ENCODE measurements at places on chromosomes 7 and 10.

DNA sequence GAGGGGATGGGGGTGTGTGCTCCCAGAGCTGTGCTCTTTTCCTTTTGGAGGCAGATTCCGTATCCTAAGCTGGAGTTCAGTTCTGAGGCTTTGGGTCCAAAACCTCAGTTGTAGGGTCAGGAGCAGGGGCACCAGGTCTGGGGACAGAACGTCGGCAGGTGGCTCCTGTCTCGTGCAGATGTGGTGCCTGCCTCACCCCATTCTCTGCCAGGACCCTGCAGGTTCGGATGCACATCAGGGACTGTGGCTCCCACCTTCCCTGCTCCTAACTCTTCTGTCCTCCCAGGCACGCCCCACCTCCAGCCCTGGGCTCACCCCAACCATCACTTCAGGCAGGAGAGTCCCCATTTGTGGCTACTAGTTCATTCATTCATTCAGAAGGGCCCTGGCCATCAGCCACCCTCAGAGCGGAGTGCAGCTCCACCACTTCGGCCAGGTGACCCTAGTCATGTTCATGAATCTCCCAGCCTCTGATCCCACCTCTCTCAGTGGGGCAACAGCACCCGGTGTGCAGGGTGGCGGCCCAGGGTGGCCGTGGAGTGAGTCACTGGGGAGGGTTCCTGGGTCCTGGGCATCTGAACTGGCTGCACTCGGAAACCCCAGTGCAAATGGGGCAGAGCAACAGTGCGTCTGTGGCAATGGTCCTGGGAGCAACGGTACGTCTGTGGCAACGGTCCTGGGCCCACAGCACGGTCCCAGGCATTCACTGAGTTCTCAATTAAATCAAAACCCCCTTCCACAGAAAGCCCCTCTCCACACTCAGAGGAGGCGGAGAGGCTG is 100.8 kb upstream of the FAM20C start:
- no peak for DNase-seq

- no peak for DNase-seq
Observed at GRCh38 chr10:69562731-69563254, 10.4 kb downstream of the NEUROG3 start.

DNA sequence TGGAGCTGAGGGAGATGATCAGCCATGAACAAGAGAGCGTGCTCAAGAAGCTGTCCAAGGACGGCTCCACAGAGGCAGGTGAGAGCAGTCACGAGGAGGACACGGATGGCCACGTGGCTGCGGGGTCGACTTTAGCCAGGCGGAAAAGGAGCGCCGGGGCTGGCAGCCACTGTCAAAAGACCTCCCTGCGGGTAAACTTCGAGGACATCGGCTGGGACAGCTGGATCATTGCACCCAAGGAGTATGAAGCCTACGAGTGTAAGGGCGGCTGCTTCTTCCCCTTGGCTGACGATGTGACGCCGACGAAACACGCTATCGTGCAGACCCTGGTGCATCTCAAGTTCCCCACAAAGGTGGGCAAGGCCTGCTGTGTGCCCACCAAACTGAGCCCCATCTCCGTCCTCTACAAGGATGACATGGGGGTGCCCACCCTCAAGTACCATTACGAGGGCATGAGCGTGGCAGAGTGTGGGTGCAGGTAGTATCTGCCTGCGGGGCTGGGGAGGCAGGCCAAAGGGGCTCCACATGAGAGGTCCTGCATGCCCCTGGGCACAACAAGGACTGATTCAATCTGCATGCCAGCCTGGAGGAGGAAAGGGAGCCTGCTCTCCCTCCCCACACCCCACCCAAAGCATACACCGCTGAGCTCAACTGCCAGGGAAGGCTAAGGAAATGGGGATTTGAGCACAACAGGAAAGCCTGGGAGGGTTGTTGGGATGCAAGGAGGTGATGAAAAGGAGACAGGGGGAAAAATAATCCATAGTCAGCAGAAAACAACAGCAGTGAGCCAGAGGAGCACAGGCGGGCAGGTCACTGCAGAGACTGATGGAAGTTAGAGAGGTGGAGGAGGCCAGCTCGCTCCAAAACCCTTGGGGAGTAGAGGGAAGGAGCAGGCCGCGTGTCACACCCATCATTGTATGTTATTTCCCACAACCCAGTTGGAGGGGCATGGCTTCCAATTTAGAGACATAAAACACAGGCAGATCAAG is 3.3 kb downstream of the GDF2 start:
- no peak for DNase-seq

DNA sequence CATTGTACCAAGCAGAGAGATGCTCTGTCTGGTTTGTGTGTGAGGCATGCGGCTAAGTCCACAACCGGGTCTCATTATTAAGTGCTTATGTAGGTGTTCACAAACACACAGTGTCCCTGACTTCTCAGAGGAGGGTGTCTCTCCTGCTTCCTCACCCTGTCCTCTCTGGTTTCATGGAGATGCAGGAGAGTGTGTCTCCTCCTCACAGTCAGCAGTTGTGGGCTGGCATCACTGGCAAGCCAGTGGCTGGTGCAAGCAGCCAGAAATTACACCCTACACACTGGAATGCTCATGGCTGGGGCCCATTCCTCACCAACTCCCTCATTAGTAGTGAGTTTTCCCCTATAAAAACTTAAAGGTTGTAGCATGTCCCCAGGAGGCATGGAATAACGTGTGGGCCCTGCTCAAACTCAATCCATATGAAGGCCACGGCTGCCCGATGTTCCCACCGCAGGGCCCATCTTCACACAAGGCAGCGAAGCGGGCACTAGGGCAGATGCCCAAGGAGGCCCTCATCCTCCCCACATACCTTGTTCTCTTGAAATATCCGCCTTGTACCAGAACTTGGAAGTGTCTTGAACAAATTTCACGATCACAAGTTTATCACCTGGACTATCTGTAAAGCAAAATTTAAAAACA is 280.1 kb downstream of the TNS3 start:
- DNase-seq: no peak

DNA sequence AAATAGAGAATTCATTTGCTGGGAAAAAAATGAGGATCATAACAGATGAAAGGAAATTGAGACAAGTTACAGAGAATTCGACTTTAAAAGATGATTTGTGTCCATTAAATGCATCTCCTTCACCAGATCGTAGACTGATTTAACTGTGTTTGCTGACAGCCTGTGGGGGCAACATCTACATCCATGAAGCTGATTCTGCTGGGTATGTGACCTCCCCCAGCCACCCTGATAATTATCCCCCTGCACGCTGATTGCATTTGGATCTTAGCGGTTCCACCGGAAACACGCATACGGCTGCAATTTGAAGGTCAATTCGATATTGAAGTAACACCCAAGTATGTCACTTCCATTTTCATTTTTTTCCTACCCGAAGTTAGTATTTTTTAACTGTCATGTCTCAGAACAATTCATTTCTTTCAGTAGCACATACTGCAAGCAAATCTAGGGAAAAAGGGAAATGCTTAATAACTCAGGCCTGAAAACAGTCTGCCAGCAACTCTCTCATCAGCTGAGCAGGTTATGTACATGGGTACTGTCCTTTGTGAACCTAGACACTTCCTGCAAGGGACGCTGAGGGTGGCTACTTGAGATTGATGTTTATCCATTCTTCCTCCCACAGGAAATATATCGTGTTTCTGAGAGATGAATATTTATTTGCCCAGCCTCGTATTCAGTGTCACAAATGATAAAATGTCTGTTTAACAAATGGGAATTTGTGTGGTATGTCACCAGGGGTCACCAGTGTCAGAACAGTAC is 134.9 kb downstream of the ZNF22 start:
- DNase-seq: no peak

GRCh38 chr10:102421757-102422512 is 1.3 kb downstream of the FBXL15 start:
- peak; percentile 77 for DNase-seq

GRCh38 chr7:129136887-129137642 is 7.4 kb upstream of the TSPAN33 start:
- DNase-seq: no peak

GRCh38 chr7:2079332-2080059 is 153.2 kb downstream of the MAD1L1 start:
- no peak for DNase-seq

DNA sequence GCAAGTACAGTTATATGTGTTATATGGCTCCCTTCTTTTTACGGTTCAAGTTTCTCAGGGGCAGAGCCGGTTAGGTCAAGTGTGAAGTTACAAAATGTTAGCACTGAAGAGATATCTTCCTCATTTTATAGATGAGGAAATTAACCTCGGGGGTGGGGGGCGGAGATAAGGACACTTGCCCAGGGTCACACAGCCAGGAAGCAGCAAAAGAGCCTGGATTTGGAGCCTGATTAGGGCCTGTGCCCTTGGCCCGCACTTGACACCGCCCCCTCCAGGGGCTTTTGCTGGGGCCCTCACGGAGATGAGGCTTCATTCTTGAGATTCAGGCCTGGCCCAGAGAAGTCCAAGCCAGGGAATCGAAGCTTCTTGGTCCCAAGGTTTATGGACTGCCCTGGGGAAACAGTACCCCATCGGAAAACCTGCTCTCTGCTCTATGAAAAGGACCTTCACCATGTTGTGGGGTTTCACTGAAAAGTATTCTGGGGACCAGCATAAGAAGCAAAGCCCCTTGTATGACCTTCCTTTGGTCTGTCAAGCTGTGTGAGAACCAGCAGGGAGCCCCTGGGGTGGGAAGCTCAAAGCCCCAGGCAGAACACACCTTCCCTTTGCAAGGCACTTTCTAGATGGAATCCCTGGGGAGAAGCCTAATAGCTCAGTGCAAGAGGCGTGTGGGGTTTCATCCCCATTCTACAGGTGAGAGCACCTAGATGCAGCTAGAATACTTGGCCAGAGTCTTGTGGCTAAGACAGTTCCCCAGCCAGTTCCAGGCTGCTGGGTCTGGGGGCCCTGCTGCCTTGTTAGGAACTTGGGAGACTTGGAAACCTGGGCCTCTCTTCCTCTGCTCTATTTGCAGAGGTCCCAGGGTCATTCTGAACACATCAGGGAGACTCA is 21.9 kb downstream of the UNC5B start:
- no peak for DNase-seq

DNA sequence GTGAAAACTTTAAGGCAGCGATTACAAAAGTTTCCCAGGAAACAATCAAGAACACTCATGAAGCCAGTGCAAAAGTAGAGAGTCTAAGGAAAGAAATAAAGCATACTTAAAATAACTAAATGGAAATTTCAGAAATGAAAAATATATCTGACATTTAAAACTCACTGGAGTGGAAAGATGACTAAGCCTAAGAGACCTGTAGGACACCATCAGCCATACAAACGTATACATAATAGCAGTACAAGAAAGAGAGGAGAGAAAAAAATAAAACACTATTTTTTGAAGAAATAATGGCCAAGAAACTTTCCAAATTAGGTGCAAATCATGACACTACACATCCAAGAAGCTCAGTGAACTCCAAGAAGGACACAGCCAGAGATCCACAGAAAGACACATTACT is 5.4 kb upstream of the AKR1D1 start:
- DNase-seq: no peak
